ENCODE measurements at places on chromosomes 6 and 20.

GRCh38 chr6:166469426-166469961, 86.8 kb upstream of the MPC1 start:
- no peak for DNase-seq

GRCh38 chr6:52877168-52877567, 32.3 kb downstream of the GSTA3 start:
- DNase-seq, result no peak

GRCh38 chr6:129130959-129131681, 248.2 kb downstream of the LAMA2 start:
- DNase-seq, result no peak

- no peak for DNase-seq
Measured at GRCh38 chr6:53330137-53330536, 18.6 kb downstream of the ELOVL5 start.

GRCh38 chr6:162684961-162685360, 42.6 kb downstream of the PRKN start:
- no peak for DNase-seq

GRCh38 chr20:23131766-23132165, 45.6 kb upstream of the CD93 start:
- DNase-seq, result no peak

- DNase-seq, result no peak
Measured at GRCh38 chr6:90739339-90739738, 152.5 kb upstream of the MAP3K7 start.

GRCh38 chr20:50379049-50379990, 130.9 kb upstream of the PTPN1 start:
- DNase-seq, result peak; percentile 73

- DNase-seq, result no peak
Measured at GRCh38 chr6:152461556-152461955, 175.6 kb downstream of the SYNE1 start.

DNA sequence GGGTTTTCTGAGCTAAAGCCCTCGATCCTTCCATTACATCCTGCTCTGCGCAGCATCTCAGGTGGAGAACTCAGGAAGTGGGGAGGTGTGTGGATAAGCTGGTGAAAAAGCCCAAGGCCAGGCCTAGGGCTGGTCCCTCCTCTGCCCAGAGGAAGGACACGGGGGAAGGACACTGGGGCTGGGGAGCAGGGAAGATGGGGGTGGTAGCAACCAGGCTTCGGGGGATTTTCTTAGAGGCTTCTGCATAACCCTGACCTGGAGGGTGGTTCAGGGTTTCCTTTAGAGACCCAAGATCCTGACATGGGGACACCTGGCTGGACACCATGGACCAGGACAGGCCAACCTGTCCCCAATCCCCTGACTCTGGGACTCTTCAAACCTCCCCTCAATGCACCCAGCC, 37.9 kb downstream of the SUN5 start:
- DNase-seq, result no peak

DNA sequence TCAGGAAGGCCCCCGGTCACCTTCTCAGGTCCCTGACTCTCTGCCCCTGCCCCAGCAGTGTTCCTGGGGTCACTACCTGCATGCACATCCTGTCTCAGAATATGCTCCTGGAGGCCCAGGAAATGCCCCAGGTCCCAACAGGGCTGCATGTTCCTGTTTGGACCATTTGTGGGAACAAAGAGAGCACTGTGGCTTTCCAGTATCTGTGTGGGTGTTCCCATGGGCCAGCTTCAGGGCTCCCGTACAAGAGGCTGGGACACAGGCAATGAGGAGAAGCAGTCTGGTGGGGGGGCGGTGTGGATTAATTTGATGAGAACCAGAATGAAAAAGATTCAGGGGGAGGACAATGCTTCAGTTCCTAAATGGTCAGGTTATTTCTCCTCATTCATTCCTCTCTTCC, 61.5 kb upstream of the GGTLC1 start:
- DNase-seq, result no peak

GRCh38 chr6:8995156-8995555, 559.8 kb upstream of the SLC35B3 start:
- DNase-seq, result no peak

GRCh38 chr20:16615199-16615598, 42.0 kb upstream of the KIF16B start:
- no peak for DNase-seq

- DNase-seq, result no peak
Measured at GRCh38 chr6:136798044-136798443, 5.8 kb upstream of the MAP3K5 start.
